Progenitor cell of endocrine pancreas (in vitro differentiated cells): ENCODE measurements at places on chromosomes 2 and 18.

- no peak for DNase-seq
- peaks cover 50% of the 10 kb centered on the region for H3K27me3 ChIP-seq
These were observed 222.5 kb upstream of the COPS8 start for GRCh38 chr2:236862961-236863728.

- H3K27me3 ChIP-seq = peaks cover 4% of the 10 kb centered on the region
- H3K27ac ChIP-seq = no peak overlapping the region
- no peak overlapping the region for H3K4me3 ChIP-seq
- H3K36me3 ChIP-seq = no peaks in the 10 kb centered on the region
- peaks cover 31% of the 10 kb centered on the region for H3K4me1 ChIP-seq
- no peak for DNase-seq
These were observed 127.5 kb upstream of the TTC39C start for GRCh38 chr18:23887035-23887434.

DNA sequence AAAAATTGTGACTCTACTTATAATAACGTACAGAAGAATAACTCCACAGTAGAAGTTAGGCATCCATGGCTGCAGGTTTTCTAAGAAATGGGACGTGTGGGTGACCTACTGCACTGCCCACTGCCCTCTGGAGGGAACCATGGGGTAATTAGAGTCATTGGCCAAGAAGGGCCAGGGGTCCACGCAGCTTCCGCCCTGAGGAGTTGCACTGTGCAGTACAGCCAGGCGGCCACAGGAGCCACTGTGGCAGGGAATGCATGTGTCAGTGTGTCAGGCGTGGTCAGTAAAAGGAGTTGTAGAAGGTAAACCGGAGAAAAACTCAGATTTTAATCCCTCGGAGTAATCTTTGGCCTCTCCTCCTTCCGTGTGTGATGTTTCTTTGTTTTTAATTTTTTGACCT lies 24.8 kb downstream of the NCK2 start:
- H3K4me3 ChIP-seq = no peak overlapping the region
- no peak for DNase-seq
- peaks cover 31% of the 10 kb centered on the region for H3K4me1 ChIP-seq
- peaks cover 5% of the 10 kb centered on the region for H3K36me3 ChIP-seq
- no peaks in the 10 kb centered on the region for H3K27me3 ChIP-seq

GRCh38 chr2:69594341-69594740 lies 49.2 kb downstream of the AAK1 start:
- no peak overlapping the region for H3K27ac ChIP-seq
- no peaks in the 10 kb centered on the region for H3K36me3 ChIP-seq
- no peak for DNase-seq
- no peak overlapping the region for H3K4me3 ChIP-seq
- no peaks in the 10 kb centered on the region for H3K4me1 ChIP-seq
- H3K27me3 ChIP-seq = no peaks in the 10 kb centered on the region

DNA sequence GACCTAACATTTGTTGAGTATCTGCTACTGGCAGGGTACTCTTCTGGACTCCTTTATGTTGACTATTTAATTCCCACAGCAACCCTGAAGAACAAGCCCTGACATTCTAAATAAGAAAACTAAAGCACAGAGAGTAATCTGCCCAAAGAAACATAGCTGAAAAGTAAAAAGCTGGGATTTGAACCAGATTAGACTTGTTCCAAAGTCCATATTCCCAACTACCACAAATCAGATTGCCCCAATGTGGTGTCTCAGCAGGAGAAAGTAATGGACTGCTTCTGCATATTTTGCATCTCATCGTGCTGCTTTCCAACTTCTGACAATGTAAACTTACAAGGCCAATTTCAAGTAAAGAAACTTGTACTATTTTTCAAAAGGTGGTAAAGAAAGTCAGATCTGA lies 56.5 kb downstream of the SEPTIN10 start:
- H3K36me3 ChIP-seq = peaks cover 29% of the 10 kb centered on the region
- no peaks in the 10 kb centered on the region for H3K27me3 ChIP-seq
- H3K4me3 ChIP-seq = no peak overlapping the region
- no peak overlapping the region for H3K27ac ChIP-seq
- peaks cover 15% of the 10 kb centered on the region for H3K4me1 ChIP-seq

- no peak overlapping the region for H3K27ac ChIP-seq
- no peak for DNase-seq
- H3K36me3 ChIP-seq = no peaks in the 10 kb centered on the region
- H3K27me3 ChIP-seq = no peaks in the 10 kb centered on the region
- H3K4me1 ChIP-seq = no peaks in the 10 kb centered on the region
These were observed 141.2 kb upstream of the RGPD4 start for GRCh38 chr2:107685421-107685986.

GRCh38 chr2:66553370-66553769 lies 118.4 kb downstream of the MEIS1 start:
- no peak for DNase-seq
- H3K4me1 ChIP-seq = peaks cover 54% of the 10 kb centered on the region
- peaks cover 19% of the 10 kb centered on the region for H3K36me3 ChIP-seq
- peak overlapping the region; percentile 83 for H3K27ac ChIP-seq

DNA sequence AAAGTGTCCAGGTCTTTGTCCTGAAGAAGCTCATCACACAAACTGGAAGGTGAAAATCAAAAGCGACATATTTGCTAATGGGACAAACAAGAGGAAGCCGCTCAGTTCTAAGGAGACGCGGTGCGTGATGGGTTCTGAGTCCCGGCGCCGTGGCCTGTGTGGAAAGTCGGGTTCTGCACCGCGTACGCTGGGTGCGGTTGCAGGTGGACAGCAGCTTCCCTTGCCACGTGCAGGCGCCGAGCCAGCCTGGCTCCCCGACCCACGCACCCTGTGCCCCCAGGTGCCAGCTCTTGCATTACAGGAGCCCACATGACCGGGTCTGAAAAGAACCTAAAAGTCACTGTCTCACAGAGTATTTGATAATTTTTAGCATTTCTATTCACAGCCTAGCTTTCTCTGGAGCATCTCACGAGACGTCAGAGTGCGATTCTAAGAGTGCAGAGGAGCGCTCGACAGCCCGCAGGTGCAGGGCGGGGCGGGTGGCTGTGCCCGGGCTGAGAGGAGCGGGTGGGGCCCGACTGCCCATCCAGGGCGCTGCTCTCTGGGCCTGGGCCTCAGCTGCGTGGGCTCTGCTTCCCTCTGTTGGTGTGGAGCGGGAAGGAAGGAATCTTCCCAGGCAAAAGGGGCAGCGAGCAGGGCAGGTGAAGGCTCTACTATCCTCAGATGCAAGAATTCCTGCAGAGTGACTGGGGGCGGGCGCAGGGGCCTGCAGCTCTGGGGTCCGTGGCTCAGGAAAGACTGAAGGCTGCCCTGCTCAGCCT lies 39.4 kb downstream of the MYT1L start:
- DNase-seq = peak; percentile 19
- H3K27me3 ChIP-seq = peaks cover 24% of the 10 kb centered on the region
- no peak overlapping the region for H3K27ac ChIP-seq
- no peaks in the 10 kb centered on the region for H3K36me3 ChIP-seq
- no peaks in the 10 kb centered on the region for H3K4me1 ChIP-seq
- no peak overlapping the region for H3K4me3 ChIP-seq

- H3K27me3 ChIP-seq = no peaks in the 10 kb centered on the region
- peaks cover 30% of the 10 kb centered on the region for H3K36me3 ChIP-seq
- no peak for DNase-seq
- H3K27ac ChIP-seq = peak overlapping the region; percentile 25
- no peak overlapping the region for H3K4me3 ChIP-seq
These were observed 69.6 kb downstream of the TRAPPC12 start for GRCh38 chr2:3449086-3449485.

GRCh38 chr18:25289001-25289631 lies 62.9 kb downstream of the ZNF521 start:
- H3K27me3 ChIP-seq = peaks cover 5% of the 10 kb centered on the region
- peaks cover 4% of the 10 kb centered on the region for H3K36me3 ChIP-seq
- H3K4me1 ChIP-seq = peaks cover 10% of the 10 kb centered on the region
- no peak overlapping the region for H3K4me3 ChIP-seq
- no peak for DNase-seq

DNA sequence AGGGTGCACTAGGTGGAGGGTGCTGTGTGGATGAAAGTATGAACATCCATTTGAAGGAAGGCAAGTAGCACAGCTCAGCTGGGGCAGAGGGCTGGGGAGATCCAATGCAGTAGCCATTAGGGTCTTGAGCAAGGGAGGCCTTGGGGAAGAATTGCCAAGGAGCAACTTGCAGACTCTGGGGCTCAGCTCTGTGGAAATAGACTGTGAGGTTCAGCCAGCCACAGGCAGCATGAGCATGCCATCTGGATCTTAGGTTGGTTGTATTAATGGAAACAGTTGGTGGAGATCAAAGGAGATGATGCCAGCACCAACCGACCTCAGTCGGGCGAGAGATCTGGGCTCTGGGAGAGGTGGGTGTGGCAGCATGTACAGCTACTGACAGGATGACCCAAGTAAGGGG lies 5.6 kb downstream of the ZAP70 start:
- peak overlapping the region; percentile 15 for H3K27ac ChIP-seq
- H3K36me3 ChIP-seq = no peaks in the 10 kb centered on the region
- no peaks in the 10 kb centered on the region for H3K27me3 ChIP-seq
- H3K4me3 ChIP-seq = no peak overlapping the region
- peaks cover 12% of the 10 kb centered on the region for H3K4me1 ChIP-seq

DNA sequence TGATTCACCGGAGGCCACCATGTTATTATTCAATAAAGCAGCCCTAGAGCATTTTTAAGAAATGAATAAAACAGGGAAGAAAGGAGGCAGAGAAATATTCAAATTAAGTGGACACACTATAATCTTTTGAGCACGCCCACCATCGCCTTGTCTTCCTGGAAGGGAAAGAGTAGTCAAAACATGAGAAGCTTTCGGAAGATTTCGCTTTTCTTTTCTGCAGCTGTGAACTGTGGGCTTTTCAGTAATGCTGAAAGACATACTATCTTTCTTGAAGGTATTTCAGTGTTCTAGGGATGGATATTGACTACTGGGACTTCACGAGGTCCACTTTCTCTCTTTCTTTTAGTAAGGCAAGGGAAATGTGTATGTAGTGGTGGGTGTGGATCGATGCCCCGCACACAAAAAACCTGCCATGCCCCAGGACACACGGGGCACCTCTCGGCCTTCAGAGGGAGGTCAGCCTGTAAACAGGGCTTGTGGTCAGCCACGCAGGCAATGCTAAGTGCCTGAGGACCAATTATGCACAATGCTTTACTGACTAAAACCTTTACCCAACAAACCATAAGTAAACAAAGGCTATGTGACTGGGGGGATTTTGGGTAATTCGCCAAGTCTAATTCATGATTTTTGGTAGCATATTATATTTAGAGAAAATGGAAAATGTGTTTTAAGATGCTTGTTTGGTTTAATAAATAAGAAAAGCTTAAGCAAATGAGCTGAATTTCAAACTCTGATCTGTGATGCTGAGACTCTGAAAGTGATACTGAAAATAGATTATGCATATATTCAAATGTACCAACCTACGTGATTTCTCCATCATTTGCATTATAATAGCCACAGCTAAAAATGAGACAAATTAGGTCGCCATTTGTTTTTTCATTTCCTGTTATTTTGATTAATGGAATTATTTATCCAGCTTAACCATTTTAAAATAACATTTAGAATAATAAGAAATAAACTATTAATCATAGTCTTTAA lies 130.5 kb downstream of the ZNF516 start:
- H3K36me3 ChIP-seq = peaks cover 27% of the 10 kb centered on the region
- no peak overlapping the region for H3K27ac ChIP-seq
- peaks cover 6% of the 10 kb centered on the region for H3K4me1 ChIP-seq
- H3K4me3 ChIP-seq = no peak overlapping the region
- H3K27me3 ChIP-seq = no peaks in the 10 kb centered on the region
- DNase-seq = no peak

- no peak overlapping the region for H3K27ac ChIP-seq
- H3K27me3 ChIP-seq = no peaks in the 10 kb centered on the region
- no peak for DNase-seq
- H3K4me3 ChIP-seq = no peak overlapping the region
These were observed 81.0 kb upstream of the KIDINS220 start for GRCh38 chr2:8918412-8918811.

DNA sequence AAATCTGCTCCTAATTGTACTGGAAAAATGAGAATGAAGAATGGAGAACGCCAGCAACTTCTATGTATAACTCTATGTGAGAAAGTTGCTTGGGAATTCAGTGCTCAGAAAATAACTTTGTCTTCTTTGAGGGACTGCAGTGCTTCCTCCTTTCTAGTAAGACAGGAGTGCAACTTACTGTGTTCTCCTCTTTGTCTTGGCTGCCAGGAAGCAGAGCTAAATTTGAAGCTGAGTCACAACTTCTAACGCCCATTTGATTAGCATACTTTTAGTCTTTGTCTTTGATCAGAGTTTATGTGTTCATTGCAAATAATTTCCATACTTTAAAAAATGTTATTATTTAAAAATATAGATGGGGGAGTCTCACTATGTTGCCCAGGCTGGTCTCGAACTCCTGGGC lies 6.6 kb downstream of the ARHGAP25 start:
- no peak overlapping the region for H3K27ac ChIP-seq
- no peaks in the 10 kb centered on the region for H3K36me3 ChIP-seq
- no peak overlapping the region for H3K4me3 ChIP-seq
- DNase-seq = no peak

DNA sequence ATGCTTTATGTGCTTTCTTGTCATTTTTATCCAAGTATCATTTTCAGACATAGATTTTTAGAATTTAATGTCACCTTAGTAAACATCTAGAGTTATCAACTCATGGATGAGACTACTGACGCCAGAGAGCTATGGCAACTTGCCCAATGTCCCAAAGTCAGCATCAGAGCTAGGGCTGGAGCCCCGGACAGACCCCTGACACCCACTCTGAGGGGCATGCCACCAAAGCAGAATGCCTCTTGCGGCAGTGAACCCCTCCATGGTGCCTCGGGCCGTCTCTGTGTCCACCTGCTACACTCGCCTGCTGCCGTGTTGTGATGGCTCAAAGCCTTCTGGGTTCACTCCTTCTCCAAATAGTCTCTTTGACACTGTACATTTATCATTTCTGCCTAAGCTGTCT lies 5.4 kb downstream of the SIGLEC15 start:
- peaks cover 16% of the 10 kb centered on the region for H3K27me3 ChIP-seq
- DNase-seq = no peak
- no peaks in the 10 kb centered on the region for H3K36me3 ChIP-seq
- no peak overlapping the region for H3K27ac ChIP-seq

DNA sequence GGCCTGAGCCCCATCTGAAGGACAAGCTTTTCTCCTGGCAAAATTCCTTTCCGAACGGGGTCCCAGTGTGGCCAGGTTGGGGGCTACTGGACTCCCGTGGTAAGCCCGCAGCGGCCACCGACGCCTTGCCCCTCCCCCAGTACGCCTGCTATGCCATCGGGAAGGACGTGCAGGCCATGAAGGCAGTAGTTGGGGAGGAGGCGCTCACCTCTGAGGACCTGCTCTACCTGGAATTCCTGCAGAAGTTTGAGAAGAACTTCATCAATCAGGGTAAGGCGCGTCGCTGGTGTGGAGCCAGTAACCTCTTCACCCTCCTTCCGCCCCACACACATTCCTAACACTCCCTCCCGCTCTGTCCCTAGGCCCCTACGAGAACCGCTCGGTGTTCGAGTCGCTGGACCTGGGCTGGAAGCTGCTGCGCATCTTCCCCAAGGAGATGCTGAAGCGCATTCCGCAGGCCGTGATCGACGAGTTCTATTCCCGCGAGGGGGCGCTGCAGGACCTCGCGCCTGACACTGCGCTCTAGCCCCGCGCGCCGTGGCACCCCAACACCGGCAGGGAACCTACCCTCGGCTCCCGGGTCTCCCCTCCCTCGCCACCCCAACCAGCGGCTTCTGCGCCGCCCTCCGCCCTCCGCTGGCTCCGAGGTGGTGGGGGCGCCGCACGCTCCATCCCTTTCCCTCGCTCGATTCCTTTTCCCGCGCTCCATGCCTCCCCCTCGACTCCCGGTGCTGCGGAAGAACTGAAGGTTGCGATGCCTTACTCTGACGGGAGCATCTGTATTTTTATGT lies 13.6 kb upstream of the ANKRD53 start:
- DNase-seq = no peak
- H3K27me3 ChIP-seq = peaks cover 84% of the 10 kb centered on the region
- peaks cover 2% of the 10 kb centered on the region for H3K4me1 ChIP-seq
- no peak overlapping the region for H3K27ac ChIP-seq
- H3K36me3 ChIP-seq = no peaks in the 10 kb centered on the region
